Stimulated activated effector memory CD8-positive, alpha-beta T cell treated with anti-CD3 and anti-CD28 coated beads, Interleukin-12 subunit alpha, Interleukin-12 subunit beta, amount 100 ng/mL, for 72 hours (primary cell): ENCODE measurements at places on chromosomes 16 and 17.
A peak's percentile ranks its signal among the peaks of the same experiment; 100 is the strongest.

DNA sequence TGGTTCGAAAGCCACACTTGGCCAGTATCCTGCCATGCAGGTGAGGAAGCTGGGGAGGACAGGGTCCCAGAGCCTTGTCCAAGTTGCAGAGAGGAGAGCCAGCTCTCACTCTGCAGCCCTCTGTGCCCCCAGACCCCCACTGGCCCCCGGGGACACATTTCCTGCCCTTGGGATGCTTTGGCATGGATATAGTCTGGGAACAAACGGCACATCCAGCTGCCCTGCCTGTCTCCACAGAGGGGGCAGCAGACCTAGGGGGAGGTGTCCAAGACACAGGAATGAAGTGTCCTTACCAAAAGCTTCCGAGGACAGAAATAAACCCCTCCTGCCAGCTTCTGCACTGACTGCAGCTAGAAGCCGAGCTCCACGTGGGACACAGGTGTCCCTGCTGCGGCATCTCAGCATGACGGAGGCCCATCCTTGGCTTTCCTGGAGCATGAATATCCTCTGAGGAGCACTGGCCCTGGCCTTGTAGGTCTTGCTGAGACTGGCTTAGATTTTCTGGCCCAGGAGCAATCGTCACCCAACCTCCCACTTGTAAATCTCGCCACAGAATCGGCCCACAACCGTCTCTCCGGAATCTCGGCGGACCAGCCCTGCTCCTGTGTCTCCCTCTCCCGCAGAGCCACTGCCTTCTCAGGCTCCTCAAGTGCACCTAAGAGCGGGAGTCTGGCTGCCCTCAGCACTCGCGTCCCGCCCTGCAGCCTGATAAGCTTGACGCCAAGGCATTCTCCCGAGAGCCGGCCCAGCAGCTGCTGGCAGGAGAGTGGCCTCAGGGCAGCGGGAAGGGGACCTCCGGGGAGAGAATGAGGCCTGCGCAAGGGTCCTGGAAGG, 1.1 kb upstream of the CAPN15 start:
- DNase-seq, result no peak

DNA sequence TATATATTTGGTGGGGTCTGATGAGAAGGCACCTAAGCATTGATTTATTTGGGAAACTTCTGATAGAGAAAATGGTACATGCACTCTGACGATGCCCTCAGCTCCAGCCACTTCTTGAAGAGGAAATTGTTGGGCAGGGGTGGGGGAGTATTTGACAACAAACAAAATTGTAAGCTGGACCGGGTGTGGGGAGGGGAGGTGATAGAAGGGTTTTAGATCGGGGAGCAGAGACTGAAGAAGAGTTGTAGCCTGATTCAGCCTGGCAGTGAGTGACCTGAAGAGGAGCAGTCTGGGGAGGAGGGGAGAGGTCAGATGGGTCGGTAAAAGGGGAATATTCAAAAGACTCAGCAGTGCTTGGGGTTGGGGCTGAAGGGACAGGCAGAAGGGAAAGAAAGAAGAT, 2284.7 kb downstream of the TP53TG3F start:
- no peak for DNase-seq

DNA sequence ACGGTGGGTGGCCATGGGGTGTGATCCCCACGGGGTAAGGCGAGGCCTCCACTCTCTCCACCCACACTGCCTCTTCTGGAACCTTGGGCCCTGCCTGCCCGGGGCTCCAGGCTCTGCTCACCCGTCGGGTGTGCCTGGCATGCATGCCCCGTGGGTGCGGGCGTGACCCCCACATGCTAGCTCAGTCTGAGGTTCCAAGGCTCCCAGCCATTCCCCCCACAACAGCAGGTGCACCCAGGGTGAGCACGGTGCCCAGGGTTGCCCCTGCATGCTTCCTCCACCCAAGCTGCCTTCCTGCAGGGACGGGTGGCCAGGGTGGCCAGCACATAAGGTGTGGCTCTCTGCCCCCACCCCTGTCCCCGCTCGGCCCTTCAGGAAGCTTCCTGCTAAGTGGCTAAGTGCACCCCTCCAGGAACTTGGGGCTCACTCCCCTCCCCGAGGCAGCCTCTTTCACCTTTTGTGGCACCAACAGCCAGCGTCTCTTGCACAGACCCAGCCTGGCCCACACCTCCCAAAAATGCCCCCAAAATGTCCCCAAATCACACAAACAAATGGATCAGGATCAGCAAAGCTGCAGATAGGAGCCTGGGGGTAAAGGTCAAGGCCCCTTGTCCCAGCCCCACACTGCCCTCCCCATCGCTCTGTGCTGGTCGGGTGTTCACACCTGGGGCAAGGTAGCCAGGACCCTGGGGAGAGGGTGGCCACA, 21.4 kb upstream of the PVALEF start:
- no peak for DNase-seq

DNA sequence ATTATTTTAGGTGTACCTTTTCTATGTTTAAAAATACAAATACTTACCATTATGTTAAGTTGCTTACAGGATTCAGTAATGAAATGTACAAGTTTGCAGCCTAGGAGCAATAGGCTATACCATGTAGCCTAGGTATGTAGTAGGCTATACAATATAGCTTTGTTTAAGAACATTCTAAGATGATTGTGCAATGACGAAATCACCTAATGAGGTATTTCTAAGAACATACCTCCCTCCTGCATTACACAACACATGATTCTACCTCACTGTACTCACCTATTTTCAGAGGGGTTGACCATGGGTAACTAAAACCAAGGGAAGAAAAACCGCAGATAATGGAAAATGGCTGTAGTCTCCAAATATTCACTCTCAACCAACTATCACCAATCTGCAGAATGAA, 35.3 kb upstream of the TBC1D3K start:
- DNase-seq, result no peak

DNA sequence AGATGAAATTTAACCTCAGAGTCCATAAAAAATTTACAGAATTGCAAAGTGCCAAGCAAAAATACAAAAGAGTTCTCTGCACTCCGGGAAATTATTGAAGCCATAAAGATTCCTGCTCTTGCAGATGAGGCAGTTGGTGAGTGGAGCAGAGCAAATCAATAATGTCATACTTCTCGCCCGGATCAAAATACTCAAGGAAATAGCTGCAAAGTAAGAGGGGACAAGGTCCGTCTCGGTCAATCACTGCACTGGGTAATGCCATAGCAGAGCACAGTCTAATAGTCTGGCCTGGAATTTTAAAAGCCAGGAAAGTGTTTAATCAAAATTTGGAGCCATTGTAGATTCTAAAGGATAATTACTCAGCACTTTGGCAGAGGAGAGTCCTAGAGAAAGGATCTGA, 58.9 kb downstream of the GP2 start:
- DNase-seq, result no peak

- no peak for DNase-seq
Observed at GRCh38 chr17:50027172-50027880, 28.6 kb upstream of the ITGA3 start.

GRCh38 chr16:54335230-54335629, 48.6 kb upstream of the IRX3 start:
- no peak for DNase-seq

- DNase-seq, result peak; percentile 91
Observed at GRCh38 chr17:65137021-65137939, at the start of gene RGS9. RGS9 (plus strand) TSS chr17:65137370; CDS start chr17:65137541, 171 bp downstream.

DNA sequence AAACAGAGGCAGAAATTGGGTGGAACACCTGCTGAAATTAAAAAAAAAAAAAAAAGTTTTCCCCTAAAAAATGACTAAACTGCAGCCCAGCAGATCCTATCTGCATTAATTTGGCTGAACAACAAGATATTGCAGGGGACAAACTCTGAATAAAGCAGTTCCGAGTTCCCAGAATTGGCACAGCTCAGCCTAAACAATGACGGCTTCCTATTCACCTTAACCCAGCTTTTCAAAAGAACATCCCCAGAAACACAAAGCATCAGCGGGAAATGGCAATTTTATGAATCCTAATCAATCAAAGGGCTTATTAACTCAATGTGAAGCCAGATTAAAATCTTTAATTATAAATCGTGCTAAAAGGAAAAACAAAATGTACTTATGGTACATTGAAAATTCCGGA, 497.8 kb upstream of the ZFHX3 start:
- DNase-seq, result no peak
